Anterior cingulate cortex (tissue), 58 donors: ENCODE measurements at places on chromosomes 11 and 22.

DNA sequence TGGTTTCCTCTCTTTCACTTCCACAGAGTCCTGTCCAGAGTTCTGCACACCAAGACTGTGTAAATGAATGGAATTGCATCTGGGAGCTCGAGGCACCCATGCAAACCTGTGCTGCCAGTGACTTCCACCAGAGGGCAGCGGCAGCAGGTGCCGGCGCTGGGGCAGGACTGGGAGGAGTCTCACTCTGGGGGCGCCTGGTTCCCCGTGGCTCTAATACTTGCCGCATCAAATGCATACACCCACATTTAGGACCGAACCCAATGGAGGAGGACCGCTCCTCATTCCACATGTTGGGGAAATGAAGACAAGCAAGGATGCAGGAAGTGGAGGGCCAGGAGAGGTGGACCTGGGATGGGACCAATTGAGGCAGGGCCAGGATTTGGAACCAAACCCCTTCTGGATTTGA lies 1.1 kb upstream of the CD6 start:
- peak; percentile 26 for DNase-seq

- DNase-seq, result no peak
These were observed 4.0 kb downstream of the PHOX2A start for GRCh38 chr11:72239849-72240460.

- no peak for DNase-seq
These were observed 1334.6 kb downstream of the TBC1D22A start for GRCh38 chr22:48096851-48097665.

DNA sequence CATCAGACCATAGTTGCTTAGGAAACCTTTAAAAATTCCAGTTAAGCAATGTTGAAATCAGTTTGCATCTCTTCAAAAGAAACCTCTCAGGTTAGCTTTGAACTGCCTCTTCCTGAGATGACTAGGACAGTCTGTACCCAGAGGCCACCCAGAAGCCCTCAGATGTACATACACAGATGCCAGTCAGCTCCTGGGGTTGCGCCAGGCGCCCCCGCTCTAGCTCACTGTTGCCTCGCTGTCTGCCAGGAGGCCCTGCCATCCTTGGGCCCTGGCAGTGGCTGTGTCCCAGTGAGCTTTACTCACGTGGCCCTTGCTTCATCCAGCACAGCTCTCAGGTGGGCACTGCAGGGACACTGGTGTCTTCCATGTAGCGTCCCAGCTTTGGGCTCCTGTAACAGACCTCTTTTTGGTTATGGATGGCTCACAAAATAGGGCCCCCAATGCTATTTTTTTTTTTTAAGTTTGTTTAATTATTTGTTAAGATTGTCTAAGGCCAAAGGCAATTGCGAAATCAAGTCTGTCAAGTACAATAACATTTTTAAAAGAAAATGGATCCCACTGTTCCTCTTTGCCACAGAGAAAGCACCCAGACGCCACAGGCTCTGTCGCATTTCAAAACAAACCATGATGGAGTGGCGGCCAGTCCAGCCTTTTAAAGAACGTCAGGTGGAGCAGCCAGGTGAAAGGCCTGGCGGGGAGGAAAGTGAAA lies 73.4 kb downstream of the NCAPD3 start:
- DNase-seq, result no peak

DNA sequence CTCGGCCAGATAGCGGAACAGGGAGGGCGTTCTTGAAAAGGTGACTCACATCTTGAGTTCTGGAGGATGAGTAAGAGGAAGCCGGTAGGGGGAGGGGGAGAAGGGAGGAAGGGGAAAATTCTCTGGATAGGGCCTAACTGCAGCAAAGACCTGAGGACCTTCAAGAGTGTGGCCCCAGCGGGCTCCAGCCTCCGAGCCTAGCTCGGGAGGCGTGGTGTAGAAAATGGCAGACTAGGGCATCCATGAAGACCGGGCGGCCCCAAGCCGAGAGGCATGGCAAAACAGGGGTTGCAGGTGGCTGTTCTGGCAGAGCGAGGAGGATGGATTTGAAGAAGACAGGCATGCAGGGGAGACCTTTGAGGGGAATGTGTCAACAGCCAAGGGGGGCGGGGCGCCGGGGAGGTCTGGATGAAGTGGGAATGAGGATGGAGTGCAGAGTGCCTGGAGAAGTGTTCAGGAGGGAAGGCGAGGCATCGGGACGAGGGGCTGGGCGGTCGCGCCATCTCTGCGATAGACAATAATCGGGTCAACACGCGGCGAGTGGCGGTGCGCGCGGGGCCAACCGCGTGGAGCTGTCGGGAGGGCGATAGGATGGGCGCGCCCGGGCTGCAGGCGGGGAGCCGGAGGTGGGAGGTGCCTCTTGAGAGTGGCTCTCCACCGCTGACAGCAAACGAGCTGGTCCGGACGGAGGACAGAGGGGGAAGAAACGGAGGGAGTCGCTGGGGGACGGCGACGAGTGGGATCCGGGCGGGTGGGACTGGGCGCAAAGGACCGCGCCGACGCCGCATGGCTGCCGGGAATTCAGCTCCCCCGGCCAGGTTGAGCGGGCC lies 40.0 kb upstream of the CREB3L1 start:
- no peak for DNase-seq
